ENCODE measurements at places on chromosomes 6 and 20. TPM values are rescaled to one million over a fixed set of nuclear protein-coding genes. Genes with fewer than 3 reads are reported as not detected.

GRCh38 chr20:41650231-41650948 is 32.2 kb upstream of the CHD6 start:
- peak; percentile 94 for DNase-seq

GRCh38 chr6:109024784-109025183 is 69.9 kb downstream of the SESN1 start:
- no peak for DNase-seq

- DNase-seq = no peak
These were observed 2.1 kb downstream of the UBE2J1 start for GRCh38 chr6:89350281-89350966.

The BPIFB1 gene
- total RNA-seq = not detected

- DNase-seq = no peak
These were observed 15.6 kb upstream of the SUMO4 start for GRCh38 chr6:149384464-149384863.

DNA sequence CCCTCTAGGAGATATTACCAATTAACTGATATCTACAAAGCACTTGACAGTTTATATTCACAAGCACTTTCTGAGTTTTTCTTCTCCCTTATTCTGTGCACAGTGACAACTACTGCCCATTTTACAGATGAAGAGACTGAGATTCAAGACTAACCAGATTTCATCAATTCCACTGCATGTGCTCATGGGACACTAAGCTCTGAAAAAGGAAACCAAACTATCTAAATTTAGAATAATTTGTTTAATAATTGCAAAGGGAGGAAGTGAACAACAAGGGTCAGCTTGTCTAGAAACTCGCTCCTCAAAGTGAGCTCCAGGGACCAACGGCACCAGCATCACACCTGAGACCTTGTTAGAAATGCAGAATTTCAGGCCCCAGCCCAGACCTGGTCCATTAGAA is 50.8 kb upstream of the MYLIP start:
- no peak for DNase-seq

DNA sequence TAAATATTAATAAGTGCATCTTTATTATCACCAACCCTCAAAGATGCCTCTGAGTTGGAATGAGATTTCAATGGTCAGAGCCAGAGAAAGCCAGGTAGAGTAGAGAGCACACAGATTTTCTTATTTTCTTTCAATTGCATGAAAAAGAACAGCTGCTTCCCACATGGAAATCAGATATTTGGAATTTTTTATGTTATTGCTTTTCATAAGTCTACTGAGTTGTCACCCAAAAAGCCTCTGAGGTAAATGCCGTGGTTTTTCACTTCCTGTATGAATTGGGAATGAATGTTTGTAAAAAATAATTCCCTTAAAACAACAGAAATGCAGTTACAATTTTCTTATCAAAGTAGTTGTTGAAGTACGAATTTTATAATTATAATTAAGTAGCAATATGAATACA is 563.1 kb downstream of the RFPL4B start:
- DNase-seq = no peak

DNA sequence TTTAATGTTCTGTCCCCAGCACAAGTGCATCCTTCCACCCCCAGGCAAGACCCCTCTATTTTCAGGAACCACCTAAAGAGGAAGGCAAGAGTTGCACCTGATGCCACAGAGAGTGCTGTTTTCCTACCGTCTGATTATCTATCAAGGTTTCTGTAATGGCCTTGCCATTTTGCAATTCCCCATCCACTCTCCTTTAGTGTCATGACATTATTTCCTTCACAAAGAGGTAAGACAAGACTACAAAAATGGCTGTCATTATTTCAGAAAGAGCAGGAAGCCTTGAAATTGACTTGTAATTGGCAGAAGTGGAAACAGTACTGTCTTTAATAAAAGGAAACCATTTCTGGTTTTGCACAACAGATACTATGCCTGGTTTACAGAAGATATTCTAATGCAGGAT is 426.7 kb downstream of the PTPRT start:
- no peak for DNase-seq

GRCh38 chr6:128505603-128506002 is 14.8 kb downstream of the PTPRK start:
- DNase-seq = peak; percentile 32

The CPXM1 gene
- total RNA-seq = not detected

The TREM1 gene
- total RNA-seq = not detected

GRCh38 chr6:133236932-133237331 is 4.2 kb upstream of the EYA4 start:
- DNase-seq = no peak

GRCh38 chr6:37479266-37479854 is 20.3 kb downstream of the CCDC167 start:
- DNase-seq = no peak

- no peak for DNase-seq
These were observed 64.2 kb upstream of the INSM1 start for GRCh38 chr20:20303742-20304141.

The PPP1R3G gene
- 0.03 TPM for total RNA-seq

DNA sequence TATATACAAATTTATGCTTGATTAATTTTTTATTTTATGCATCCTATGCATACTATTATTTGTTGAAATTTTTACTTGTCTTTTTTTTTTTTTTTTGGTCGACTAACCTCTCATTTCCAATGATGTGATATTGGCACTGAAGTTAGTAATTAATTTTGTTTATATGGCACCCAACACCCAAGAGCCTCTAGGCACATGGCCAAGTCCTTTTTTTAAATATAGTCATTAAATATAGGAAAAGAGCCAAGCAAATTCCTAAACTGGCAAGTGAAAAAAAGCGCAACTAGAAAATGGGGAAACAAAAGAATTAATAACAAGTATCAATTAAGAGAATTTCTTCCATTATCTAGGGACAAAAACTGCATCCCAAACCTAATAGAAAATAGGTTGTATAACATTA is 85.5 kb upstream of the HS3ST5 start:
- no peak for DNase-seq

GRCh38 chr6:13511913-13512717 is 24.7 kb upstream of the GFOD1 start:
- DNase-seq = peak; percentile 60

The B3GAT2 gene
- not detected for total RNA-seq

The PNPLA1 gene
- 0.38 TPM for total RNA-seq

The THEMIS gene
- total RNA-seq = not detected

The GSTA2 gene
- not detected for total RNA-seq

DNA sequence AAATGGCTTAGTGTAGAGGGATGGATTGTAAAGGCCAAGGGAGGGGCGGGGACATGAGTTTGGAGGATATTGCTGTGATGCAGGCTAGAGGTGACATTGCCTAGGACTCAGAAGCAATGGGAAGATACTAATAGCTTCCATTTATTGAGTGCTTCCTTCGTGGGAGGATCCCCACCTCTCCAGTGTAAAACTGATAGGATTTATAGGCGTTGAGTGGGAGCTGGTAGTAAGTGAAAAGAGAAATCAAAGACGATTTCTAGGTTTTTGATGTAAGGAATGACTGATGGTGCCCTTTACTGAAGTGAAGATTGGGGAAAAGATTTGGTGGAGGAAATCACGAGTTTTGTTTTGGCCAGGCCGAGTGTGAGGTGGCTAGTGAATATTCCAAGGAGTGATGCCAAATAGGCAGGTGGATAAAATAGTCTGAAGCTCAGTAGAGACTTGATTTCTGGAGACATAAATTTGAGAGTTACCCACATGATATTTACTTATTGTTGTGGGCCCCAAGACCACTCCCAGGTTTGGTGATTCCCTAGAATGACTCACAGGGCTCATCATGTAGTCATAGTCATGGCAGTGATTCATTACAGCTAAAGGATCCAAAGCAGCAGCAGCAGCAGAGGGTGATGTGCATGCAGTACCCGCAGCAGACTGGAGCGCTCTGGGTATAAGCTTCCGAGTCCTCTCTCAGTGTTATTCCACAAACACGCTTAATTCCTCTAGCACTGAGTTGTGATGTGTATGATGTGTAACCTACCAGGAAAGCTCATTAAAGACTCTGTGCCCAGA is 10.2 kb downstream of the RPRD1B start:
- DNase-seq = no peak

GRCh38 chr6:125815080-125815910 is 24.5 kb downstream of the NCOA7 start:
- DNase-seq = no peak

DNA sequence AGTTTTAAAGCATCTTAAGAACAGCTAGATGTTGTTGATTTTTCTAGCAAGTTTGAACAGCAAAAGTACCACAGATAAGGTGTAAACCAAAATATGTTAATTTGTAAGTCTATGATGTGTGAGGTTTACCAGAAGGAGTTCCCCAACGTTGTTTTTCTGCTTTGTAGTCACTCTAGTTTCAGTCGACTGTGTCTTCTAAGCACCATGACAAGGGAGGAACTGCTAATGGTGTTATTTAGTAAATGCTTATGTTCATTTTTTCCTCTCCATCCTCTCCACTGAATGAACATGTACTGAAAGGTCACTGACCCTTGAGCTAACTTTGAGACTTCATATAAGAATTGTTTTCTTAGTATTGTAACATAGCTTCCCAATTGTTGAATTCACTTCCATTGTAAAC is 3.0 kb downstream of the ENPP3 start:
- DNase-seq = no peak

GRCh38 chr6:88266126-88266525 is 100.0 kb upstream of the CNR1 start:
- DNase-seq = no peak

DNA sequence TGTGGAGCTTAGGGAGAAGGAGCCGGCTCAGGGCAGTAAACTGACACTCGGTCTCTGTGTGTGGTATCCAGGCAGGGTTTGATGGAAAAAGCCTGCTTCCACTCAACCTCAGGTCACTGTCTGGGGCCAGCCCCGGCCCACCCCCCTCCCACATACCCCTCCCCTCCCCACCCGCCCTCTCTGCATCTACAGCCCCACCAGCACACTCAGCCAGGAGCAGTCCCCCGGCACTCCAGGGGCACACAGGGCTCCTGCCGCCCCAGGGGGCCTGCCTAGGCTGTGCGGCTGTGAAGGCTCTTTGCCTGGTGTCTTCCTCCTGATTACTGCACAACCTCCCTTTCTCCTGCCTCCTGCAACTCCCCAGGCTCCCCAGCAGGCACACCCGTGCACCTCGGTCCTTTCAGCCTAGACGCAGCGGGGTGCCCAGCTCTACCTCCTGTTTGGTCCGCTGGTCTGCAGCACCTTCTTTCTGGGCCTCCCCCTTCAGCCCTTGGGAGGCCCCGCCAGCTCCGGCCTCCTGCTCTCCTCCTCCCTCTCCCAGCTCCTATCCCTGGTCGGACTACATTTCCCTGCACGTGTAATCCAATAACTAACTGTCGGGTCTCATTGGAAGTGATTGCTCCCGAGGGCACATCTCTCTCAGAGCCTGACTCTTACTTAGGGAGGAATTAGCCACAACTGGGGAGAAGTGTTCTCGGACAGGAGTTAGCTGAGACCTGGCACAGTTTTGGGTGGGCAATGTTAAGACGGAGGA is 1.3 kb upstream of the FOXF2 start:
- DNase-seq = no peak

GRCh38 chr6:163250116-163250515 is 164.4 kb upstream of the QKI start:
- no peak for DNase-seq

DNA sequence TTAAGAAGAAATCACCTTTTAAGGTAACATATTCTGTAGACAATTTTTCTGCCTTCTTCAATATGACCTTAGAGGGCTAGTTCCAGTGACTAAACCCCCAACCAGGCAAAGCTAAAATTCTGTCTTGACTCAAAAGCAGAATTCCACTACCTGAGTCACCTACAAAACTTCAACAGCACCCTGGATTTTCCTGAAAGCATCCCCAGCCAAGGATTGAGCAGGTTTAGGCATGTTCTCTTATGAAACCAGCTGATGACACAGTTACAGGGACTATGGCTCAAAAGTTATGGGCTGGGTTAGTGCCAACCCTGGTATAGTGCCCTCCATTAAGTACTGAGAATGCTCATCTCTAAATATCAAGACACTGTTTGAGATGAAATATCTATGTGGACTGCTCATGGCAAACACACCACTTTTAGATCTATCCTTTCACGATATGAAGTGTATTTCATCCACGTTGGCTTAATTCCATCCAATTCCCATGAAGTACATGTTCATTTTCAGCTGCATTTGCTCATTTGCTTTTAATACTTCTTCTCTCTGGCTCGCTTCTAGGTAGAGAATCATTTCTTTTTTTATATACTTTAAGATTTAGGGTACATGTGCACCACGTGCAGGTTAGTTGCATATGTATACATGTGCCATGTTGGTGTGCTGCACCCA is 53.6 kb upstream of the TNFAIP3 start:
- DNase-seq = no peak

- no peak for DNase-seq
These were observed 70.5 kb upstream of the PRL start for GRCh38 chr6:22367346-22367745.

The DDR1 gene
- 158 TPM for total RNA-seq

The KCNK15 gene
- total RNA-seq = not detected

GRCh38 chr6:150596439-150596838 is 3.2 kb upstream of the PLEKHG1 start:
- DNase-seq = no peak

GRCh38 chr20:21167261-21167660 is 41.4 kb downstream of the KIZ start:
- no peak for DNase-seq

DNA sequence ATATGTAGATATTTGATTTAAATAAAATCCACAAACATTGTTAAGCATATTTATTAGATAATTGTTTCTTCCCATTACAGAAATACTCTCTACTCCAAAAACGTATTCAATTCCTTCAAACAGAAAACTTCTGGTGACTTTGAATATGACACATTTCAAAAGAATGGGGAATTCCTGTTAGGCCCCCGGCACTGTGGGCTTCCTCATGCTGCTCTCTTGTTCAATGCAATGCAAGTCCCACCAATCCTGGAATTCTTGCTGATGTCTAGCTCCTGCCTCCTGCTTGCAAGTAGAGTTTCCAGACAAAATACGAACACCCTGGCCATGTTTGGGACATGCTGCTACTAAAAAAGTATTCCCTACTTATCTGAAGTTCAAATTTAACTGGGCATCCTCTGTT is 544.1 kb downstream of the QKI start:
- no peak for DNase-seq

GRCh38 chr6:33958526-33959328 is 154.9 kb upstream of the MLN start:
- DNase-seq = no peak

The MCCD1 gene
- total RNA-seq = not detected

GRCh38 chr6:16706029-16706428 is 55.2 kb downstream of the ATXN1 start:
- no peak for DNase-seq

GRCh38 chr6:23587582-23587981 is 538.4 kb upstream of the NRSN1 start:
- no peak for DNase-seq

DNA sequence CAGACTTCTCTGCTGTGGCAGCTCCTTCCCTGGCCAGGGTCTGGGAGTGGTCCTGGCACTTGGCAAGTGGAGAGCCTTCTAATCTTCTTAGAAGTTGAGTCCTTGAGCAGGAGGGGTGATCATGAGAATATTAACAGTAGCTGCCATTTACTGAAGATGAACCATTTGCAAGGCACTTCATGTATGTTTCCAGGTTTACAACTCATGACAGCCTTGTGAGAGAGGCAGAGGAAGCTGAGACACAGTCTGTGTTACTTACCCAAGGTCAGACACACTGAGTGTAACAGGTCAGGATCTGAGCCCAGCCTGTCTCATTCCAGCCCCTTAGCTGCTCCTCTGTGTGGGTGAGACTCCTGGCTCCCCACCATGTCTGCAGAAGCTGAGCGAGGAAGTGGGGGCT is 45.5 kb upstream of the SRF start:
- DNase-seq = no peak
